Skin of body (tissue), 3 donors: ENCODE measurements at places on chromosomes 2 and 18.

DNA sequence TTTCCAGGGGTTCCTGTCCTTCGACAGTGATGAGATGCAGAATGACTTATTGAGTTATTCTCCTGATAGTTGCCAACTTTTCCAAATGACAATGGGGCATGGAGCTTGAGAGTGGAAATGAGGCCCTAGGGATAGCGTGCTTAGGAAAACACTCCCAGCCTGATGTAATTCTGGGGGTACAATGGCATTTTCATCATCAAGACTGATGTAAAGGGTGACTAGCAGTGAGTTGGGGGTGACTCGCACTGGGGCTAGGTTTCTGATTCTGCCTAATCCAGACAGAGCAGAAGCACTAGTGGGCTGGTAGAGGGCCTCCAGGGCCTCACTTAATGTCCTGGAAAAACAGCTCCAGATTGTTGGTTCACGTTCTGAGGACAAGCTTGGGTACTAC, 34.0 kb upstream of the IL37 start:
- DNase-seq, result no peak

DNA sequence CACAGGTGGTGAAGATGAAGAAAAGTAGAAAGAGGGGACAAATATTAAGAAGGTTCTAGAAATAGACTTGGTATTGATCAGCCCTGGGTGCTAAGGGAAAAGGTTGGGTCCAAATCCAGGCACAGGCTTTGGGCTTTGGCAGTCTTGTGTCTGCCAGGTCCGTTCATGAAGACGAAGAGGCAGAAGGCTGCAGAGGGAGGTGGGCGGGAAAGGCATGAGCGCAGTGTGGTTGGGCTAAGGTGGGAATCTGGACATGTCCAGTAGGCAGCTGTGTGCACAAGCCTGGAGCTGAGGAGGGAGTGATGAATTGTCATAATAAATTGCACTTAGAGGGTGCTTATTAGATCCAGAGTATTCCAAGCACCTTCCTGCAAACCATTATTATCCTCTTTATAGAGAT, 105.7 kb upstream of the TEX51 start:
- DNase-seq, result no peak

GRCh38 chr2:172216477-172216876, 113.8 kb upstream of the DLX2 start:
- DNase-seq, result no peak

DNA sequence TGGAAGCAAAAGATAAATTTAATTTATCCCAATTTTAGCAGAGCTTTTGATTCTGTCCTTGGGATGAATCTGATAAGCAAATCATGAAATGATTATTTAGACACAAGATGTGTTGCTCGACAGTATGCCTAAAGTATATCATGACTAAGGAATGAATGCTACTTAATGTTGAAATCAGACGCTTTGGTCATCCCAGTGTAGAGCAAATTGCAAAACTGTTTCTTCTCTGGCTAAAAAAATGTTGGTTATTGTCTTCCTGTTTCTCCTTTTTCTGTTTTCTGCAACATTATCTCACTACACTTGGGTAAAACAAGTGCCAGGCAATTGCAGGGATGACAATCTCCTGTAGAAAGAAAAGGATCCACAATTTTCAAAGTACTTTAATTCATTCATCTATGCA, 66.4 kb downstream of the BABAM2 start:
- DNase-seq, result no peak

GRCh38 chr2:70089220-70089982, 2.1 kb downstream of the PCBP1 start:
- no peak for DNase-seq

- DNase-seq, result no peak
Observed at GRCh38 chr2:84373866-84374265, 85.2 kb downstream of the SUCLG1 start.
